ENCODE measurements at places on chromosomes 7 and 10. TPM values are rescaled to one million over a fixed set of nuclear protein-coding genes. Genes with fewer than 3 reads are reported as not detected.

DOCK4 gene
- total RNA-seq, result 28.5 TPM

SPDYE2B gene
- not detected for total RNA-seq

NAT16 gene
- not detected for total RNA-seq

BTBD16 gene
- total RNA-seq, result not detected

CREB3L2 gene
- total RNA-seq, result 26.0 TPM

GHRHR gene
- not detected for total RNA-seq

CDC14C gene
- total RNA-seq, result not detected

TBRG4 gene
- 40.3 TPM for total RNA-seq

NEURL1 gene
- total RNA-seq, result not detected

PKD1L1 gene
- 0.27 TPM for total RNA-seq

SFTPA1 gene
- not detected for total RNA-seq

CLDN4 gene
- not detected for total RNA-seq

HOXA7 gene
- 4.7 TPM for total RNA-seq

- DNase-seq, result no peak
Observed at GRCh38 chr7:106896231-106896630, 31.1 kb downstream of the PIK3CG start.

- no peak for DNase-seq
Observed at GRCh38 chr7:116395141-116395791, 104.3 kb upstream of the CAV2 start.

GRCh38 chr10:93601146-93601773 is at the start of gene RBP4:
Gene RBP4, minus strand, starts transcription at chr10:93601235. Its CDS starts 207 bp downstream, at chr10:93601028.
- no peak for DNase-seq

DNA sequence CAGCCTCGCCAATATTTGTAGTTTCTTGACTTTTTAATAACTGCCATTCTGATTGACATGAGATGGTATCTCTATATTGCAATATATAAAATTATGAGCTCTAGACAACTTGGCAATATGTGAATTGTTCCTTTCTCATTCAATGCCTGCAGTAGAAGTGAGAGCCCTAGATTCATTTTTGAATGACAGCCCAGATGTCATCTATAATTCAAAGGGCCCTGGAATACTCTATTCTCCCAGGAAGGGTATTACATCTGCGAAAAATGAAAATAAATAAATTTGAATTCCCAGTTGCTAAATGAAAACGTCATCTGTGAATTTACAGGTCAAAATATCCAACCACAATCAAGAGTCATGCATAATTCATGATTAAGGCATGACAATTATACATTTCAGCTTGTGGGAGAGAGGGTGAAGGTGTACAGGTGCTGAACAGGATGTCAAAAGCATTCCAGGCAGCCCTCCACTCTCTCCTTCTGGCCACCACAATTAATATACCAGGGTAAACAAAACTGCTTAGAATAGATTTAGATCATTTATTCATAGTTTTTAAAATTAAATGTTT is 1147.3 kb downstream of the XPNPEP1 start:
- no peak for DNase-seq

- DNase-seq, result no peak
Observed at GRCh38 chr10:131816157-131816775, 84.5 kb upstream of the PPP2R2D start.

DNA sequence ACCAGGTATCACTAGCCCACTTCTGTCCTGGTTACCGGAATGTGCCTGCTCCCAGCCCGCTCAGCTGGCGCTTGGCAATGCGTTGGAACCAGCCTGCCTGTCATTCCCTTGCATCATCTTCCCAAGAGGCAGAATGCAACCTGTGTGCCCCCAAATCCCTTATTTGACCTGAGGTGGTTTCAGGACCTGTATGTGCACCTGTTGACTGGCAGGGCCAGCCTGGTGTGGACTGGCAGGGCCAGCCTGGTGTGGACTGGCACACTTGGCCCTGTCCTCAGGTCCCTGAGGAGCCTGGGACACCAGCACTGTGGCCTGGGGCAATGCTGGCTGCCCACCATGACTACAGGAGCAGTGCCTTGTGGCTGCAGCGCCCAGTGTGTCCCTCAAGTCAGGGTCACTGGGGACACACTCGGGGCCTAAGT is 38.2 kb downstream of the ZNF467 start:
- DNase-seq, result peak; percentile 40

DNA sequence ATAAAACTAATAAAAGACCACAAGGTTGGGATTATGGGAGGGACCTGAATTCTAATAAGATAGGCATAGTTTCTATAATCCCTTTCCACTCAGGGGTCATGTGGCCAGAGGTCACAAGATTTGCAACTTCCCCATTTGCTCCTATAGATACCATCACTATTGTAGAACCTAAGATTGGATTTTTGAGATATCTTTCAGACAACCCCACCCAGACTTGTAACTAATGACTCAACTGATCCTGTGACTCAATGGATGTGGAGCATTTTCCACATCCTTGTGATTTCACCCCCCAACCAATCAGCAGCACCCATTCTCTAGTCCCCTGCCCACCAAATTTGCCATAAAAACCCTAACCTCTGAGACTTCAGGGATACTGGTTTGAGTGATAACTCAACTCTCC is 51.9 kb upstream of the PIK3AP1 start:
- no peak for DNase-seq

DNA sequence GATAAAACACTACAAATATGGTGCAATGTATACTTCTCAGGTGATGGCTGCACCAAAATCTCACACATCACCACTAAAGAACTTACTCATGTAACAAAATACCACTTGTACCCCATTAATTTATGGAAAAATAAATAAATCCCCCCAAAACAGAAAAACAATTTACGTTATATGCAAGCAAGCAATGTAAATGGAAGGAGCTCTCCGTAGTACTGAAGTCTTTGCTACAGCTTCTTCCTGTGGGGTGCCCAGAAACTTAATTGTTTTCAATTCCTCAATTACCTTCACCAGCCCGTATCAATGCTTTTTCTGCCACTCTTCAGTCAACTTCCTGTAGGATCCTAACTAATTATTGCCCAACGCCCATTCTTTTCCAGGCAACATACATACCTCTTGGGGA is 138.1 kb downstream of the RELN start:
- no peak for DNase-seq

- DNase-seq, result no peak
Observed at GRCh38 chr10:108653531-108653930, 1269.8 kb downstream of the XPNPEP1 start.

DNA sequence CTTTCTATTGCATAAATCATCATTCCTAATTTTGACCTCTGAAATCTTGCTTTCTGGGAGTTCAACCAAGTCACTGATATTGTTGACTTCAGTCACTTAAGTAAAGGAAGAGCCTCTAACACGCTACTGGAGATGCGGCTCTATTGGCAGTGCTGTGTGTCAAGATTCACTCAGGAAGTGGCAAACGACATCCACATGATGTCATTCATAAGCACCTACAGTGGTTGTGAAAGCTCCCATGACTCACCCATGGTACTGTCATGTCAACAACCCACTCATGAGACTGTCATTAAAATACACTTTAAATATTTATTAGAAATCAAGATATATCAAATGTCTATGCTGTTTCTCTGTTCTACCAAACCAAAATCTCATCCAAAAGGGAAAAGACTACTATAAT is 52.5 kb upstream of the LHFPL3 start:
- no peak for DNase-seq

DNA sequence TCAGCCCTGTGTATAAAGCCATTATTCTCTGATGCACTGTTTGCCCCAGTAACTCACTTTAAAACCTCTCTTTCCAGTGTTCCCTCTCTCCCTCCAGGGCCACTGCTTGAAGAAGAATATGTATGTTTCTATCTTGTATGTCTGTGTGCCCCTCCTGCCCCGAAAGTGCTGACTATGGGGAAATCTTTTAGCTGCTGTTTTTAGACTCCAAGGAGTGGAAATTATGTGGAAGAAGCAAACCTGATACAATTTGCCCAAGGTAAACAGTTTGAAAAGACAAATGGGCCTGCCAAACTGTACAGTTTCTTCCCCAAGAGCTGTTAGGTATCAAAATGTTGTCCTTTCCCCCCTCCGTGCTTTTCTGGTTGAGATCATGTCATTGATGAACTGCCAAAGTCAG is 3.4 kb downstream of the ADRA2A start:
- no peak for DNase-seq

- DNase-seq, result no peak
Observed at GRCh38 chr10:19947656-19948055, 131.4 kb downstream of the PLXDC2 start.

GRCh38 chr7:128454808-128455542 is 703 bp upstream of the HILPDA start:
- no peak for DNase-seq

- no peak for DNase-seq
Observed at GRCh38 chr7:139718859-139719258, 58.9 kb downstream of the HIPK2 start.

GRCh38 chr7:31100871-31101270 is 48.8 kb downstream of the ADCYAP1R1 start:
- peak; percentile 25 for DNase-seq

GRCh38 chr10:34814223-34814912 is 728 bp downstream of the PARD3 start:
- DNase-seq, result peak; percentile 77

DNA sequence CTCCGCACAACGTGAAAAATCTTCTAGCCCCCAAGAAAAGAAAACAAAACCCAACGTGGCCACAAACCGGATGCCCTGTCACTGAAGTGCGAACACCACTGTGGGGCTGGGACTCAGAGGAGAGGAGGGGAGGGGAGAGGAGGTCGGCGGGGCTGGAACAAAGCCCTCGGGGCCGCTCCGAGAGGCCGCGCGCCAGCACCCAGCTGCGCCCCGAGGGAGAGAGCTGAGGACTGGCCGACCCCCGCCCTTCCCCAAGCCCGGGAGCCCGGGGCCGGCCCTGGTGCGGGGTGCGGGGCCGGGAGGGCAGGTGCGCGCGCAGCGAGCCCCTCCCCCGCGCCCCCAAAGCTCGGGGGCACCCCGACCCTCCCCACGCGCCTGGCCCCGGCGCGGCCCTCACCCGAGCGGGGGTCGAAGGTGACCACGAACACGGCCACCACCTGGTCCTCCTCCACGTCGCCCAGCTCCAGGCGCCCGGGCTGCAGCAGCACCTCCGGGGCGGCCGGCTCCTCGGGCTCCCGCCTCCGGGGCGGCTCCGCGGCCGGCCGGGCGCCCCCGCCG is 398 bp downstream of the DENND11 start:
- peak; percentile 70 for DNase-seq

GRCh38 chr10:108789919-108790318 is 1133.4 kb downstream of the XPNPEP1 start:
- DNase-seq, result no peak

- no peak for DNase-seq
Observed at GRCh38 chr7:127938588-127938987, 92.6 kb downstream of the LRRC4 start.

GRCh38 chr7:105996860-105997737 is 34.0 kb downstream of the CDHR3 start:
- no peak for DNase-seq

DNA sequence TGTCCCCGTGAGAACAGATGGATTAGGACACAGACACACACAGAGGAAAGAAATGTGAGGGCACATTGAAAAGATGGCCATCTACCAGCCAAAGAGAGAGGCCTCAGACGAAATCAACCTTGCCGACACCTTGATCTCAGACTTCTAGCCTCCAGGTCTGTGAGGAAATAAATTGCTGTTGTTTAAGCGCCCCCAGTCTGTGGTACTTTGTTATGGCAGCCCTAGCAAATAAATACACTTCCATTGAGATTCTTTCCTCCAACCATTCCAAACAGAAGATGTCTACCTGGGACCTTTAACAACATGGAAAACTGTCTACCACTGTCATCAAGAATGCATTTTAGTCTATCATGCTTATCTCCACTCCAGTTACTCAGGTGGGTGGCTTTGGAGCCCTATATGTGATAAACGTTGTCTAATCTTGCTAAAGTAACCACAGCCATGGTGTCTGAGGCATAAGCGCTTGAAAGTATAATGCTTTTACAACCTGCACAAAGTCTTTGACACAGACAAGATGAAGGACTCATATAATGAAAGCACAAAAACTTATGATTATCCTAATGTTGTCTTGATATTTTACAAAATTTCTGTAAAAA is 244.3 kb downstream of the MTERF1 start:
- no peak for DNase-seq

DNA sequence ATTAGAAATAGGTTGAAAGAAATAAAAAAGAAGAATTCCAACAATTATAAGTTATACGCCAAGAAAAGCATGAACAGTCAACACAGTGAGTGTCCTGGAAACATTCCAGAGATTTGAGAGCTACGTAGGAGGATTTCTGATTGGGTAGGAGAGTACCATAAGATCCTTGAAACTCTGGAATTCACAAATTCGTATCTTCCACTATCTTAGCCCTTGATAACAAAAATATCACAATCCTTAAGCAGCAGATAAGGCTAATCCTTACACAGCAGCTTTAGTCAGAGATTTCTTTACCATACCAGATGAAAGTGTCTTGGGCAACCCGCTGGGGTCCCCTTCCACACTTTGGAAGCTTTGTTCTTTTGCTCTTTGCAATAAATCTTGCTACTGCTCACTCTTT is 8.2 kb downstream of the TPK1 start:
- DNase-seq, result no peak

DNA sequence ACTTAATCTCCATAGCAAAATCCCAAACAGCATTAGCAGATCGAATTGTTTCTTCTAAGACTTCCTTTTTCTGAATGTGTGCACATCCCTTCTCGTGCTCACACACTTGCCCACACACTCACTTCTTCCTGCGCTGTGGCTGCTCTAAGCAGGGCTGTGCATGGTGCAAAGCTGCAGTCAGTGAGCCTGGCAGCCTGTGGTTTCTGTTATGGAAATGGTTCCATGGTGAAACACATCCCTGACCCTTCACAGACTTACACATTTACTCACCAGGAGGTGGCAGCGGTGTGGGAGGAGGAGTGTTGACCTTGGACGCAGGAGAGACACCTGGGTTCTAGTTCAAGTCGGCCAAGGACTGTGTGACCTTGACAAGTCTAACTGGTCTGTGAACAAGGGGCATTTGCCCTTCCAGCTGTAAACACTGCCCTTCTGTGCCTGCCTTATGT is 24.9 kb downstream of the MTURN start:
- no peak for DNase-seq

GRCh38 chr7:29237489-29237888 is 42.9 kb downstream of the CHN2 start:
- no peak for DNase-seq

DNA sequence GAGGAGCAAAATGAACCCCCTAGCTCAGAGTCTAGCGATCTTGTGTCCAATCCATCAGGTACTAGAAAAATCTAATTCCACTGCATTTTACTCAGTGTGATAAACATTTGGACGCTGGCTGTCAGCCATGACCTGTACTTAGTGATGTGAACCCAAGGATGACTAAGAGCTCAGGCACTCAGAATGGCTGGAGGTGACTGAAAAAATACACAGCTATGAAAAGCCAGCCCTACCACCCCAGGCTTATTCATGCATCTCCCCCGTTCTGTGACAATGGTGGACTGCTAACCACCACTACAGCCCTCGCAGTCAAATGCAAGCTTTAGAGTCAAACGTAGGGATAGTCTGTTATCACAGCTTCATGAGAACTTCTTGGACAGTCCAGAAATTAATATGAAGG is 14.9 kb downstream of the AFAP1L2 start:
- peak; percentile 80 for DNase-seq

All from sigmoid colon (tissue), 7 donors.